ENCODE measurements at places on chromosomes 13 and 19.

- DNase-seq = no peak
Observed at GRCh38 chr19:47370045-47370611, 21.0 kb downstream of the DHX34 start.

- no peak for DNase-seq
Observed at GRCh38 chr13:36712770-36713169, 39.0 kb downstream of the SERTM1 start.

GRCh38 chr19:4870025-4870700 lies 2.7 kb upstream of the PLIN3 start:
- peak; percentile 83 for DNase-seq

- DNase-seq = no peak
Observed at GRCh38 chr19:47446534-47447469, 24.9 kb downstream of the SLC8A2 start.

GRCh38 chr19:6074709-6075403 lies 35.4 kb downstream of the RFX2 start:
- no peak for DNase-seq

GRCh38 chr13:103898481-103898880 lies 832.3 kb upstream of the SLC10A2 start:
- no peak for DNase-seq
